Fibroblast of villous mesenchyme (primary cell): ENCODE measurements at places on chromosomes 16 and 17.

DNA sequence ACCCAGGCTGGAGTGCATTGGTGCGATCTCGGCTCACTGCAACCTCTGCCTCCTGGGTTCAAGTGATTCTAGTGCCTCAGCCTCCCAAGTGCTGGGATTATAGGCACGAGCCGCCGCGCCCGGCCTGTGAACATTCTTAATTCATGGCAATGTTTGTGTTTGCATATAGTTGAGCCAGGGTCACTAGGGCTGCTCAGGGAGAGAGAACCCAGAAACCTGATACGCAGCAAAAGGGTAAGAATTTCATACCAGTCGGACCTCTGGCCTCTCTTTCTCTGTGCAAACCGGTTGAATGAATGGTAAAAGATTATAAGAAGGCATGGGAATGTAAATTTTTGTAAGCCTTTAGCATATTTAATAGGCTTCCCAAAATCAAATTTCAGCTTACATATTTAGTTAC lies 6.9 kb upstream of the TMEM98 start:
- DNase-seq: no peak

- peak; percentile 64 for DNase-seq
Observed at GRCh38 chr17:50686494-50687199, 21.1 kb downstream of the ANKRD40 start.

GRCh38 chr16:8962393-8963009 lies 1.2 kb downstream of the USP7 start:
- no peak for DNase-seq

DNA sequence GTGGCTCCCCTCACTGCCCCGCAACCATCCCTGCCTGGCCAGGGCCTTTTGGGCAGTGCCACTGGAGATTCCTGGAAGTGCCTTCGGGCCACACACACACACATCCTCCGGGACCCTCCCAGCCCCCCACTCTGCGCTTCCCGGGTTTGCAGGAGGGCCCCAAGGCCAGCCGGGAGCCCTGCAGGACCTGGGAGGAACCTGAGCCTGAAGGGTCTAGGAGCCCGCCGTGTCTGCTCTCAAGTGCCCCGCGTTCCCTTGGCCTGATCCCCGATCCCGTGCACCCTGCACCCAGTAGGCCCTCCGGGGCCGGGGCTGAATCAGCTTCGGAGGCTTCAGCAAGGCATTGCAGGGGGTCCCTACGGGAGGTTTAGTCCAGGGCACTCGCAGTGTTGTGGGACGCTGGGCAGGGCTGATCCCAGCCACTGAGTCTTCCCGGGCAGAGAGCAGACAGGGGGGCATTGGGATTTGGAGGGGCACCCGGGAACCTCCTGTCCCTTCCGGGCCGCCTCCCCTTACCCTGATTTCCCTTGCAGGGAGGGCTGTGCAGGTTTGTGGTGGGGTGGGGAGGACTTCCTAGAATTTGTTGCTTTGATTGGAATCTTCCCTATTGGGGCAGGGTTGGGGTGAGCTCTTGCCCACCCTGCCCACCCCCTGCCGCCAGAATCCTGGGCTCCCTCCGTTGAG lies 36.9 kb downstream of the TMEM235 start:
- DNase-seq: no peak

GRCh38 chr17:2837147-2837561 lies 40.9 kb downstream of the RAP1GAP2 start:
- DNase-seq: no peak

- DNase-seq: no peak
Observed at GRCh38 chr16:22052980-22053379, 39.4 kb upstream of the VWA3A start.

GRCh38 chr17:39738983-39739884 lies 1.5 kb downstream of the GRB7 start:
- no peak for DNase-seq

DNA sequence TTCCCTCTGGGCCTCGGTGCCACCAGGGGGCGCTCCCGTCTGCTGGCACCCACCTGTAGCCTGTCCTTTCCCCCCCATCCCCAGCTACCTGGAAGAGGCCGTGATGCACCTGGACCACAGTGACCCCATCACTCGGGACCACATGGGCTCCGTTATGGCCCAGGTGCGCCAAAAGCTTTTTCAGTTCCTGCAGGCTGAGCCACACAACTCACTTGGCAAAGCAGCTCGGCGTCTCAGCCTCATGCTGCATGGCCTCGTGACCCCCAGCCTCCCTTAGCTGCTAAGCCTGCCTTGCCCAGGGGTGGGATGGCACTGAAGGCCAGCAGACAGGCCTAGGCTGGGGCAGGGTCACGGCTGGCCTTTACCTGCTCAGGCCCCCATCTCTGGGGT lies 818 bp upstream of the NRN1L start:
- DNase-seq: peak; percentile 47
